ENCODE measurements at places on chromosomes 7 and 10. TPM values are rescaled to one million over a fixed set of nuclear protein-coding genes. Genes with fewer than 3 reads are reported as not detected.

ZNF248 gene
- total RNA-seq = 12.0 TPM

DNA sequence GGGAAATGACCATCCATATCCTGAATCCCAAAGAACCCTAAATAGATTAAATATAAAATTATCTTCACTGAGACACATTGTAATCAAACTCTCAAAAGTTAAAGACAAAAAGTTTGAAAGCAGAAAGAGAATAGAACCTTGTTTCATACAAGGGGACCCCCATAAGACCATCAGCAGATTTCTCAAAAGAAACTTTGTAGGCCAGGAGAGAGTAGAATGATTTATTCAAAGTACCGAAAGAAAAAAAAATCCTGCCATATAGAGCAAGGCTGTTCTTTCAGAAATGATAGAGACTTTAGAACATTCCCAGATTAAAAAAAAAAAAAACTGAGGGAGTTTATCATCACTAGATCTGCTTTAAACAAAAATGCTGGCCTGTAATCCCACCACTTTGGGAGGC, 34.8 kb upstream of the KLF14 start:
- no peak overlapping the region for H3K27ac ChIP-seq
- no peaks in the 10 kb centered on the region for H3K27me3 ChIP-seq
- H3K36me3 ChIP-seq = no peaks in the 10 kb centered on the region

- H3K27ac ChIP-seq = no peak overlapping the region
- peaks cover 18% of the 10 kb centered on the region for H3K4me1 ChIP-seq
Measured at GRCh38 chr10:71878327-71879034, 27.4 kb upstream of the PSAP start.

DNA sequence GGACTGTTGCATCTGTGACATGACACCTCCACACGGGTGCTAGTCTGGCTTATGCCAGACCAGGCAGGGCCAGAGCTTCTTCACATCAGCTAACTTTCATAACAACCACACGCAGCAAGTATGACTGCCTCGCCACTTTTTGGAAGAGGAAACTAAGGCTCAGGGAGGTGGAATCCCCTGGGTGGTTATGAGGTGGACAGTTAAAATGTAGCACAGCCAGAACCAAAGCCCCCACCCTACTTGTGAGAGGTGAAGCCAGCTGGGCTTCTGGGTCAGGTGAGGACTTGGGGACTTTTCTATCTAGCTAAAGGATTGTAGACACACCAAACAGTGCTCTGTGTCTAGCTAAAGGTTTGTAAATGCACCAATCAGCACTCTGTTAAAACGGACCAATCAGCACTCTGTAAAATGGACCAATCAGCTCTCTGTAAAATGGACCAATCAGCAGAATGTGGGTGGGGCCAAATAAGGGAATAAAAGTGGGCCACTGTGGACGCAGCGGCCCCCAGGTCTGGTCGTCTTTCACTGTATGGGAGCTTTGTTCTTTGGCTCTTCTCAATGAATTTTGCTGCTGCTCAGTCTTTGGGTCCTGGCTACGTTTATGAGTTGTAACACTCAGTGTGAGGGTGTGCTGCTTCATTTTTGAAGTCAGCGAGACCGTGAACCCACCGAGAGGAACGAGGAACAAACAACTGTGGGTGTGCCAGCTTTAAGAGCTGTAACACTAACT, 171.0 kb downstream of the PTPN20 start:
- DNase-seq = no peak
- H3K4me1 ChIP-seq = no peaks in the 10 kb centered on the region
- H3K27ac ChIP-seq = no peak overlapping the region
- no peaks in the 10 kb centered on the region for H3K36me3 ChIP-seq

DNA sequence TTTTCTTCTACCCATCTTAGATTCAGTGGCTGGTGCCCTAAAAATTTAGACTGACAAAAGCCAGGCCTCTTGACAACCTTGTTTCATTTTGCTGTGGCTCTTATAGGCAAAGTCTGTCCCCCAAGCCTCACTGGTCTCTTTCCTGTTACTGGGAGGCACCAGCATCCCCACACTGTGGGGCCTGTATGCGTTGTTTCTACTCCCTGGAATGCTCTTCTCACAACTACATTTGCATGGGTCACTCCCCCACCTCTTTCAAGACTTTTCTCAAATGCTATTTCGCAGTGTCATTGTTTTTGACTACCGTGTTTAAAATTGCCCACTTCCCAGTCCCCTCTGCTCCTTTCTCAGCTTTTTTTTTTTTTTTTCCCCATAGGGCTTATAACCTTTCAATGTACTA, 108.7 kb upstream of the DGKB start:
- no peak overlapping the region for H3K4me3 ChIP-seq
- no peaks in the 10 kb centered on the region for H3K36me3 ChIP-seq
- H3K4me1 ChIP-seq = no peaks in the 10 kb centered on the region
- no peak for DNase-seq
- H3K27ac ChIP-seq = no peak overlapping the region
- H3K27me3 ChIP-seq = no peaks in the 10 kb centered on the region

GRCh38 chr7:52168085-52168484, 851.5 kb upstream of the COBL start:
- H3K27me3 ChIP-seq = no peaks in the 10 kb centered on the region
- H3K27ac ChIP-seq = no peak overlapping the region
- no peak overlapping the region for H3K4me3 ChIP-seq
- no peaks in the 10 kb centered on the region for H3K4me1 ChIP-seq
- no peak for DNase-seq
- no peaks in the 10 kb centered on the region for H3K36me3 ChIP-seq

- no peaks in the 10 kb centered on the region for H3K36me3 ChIP-seq
- no peak for DNase-seq
- H3K27me3 ChIP-seq = no peaks in the 10 kb centered on the region
- H3K4me1 ChIP-seq = no peaks in the 10 kb centered on the region
- no peak overlapping the region for H3K27ac ChIP-seq
- H3K4me3 ChIP-seq = no peak overlapping the region
Measured at GRCh38 chr7:42084263-42084662, 152.7 kb downstream of the GLI3 start.

- H3K27ac ChIP-seq = no peak overlapping the region
- DNase-seq = no peak
- no peaks in the 10 kb centered on the region for H3K4me1 ChIP-seq
- H3K27me3 ChIP-seq = no peaks in the 10 kb centered on the region
Measured at GRCh38 chr10:49458869-49459268, 63.0 kb upstream of the DRGX start.

Data from left lung (tissue), 14 donors.